ENCODE measurements at places on chromosomes 13 and 19.

DNA sequence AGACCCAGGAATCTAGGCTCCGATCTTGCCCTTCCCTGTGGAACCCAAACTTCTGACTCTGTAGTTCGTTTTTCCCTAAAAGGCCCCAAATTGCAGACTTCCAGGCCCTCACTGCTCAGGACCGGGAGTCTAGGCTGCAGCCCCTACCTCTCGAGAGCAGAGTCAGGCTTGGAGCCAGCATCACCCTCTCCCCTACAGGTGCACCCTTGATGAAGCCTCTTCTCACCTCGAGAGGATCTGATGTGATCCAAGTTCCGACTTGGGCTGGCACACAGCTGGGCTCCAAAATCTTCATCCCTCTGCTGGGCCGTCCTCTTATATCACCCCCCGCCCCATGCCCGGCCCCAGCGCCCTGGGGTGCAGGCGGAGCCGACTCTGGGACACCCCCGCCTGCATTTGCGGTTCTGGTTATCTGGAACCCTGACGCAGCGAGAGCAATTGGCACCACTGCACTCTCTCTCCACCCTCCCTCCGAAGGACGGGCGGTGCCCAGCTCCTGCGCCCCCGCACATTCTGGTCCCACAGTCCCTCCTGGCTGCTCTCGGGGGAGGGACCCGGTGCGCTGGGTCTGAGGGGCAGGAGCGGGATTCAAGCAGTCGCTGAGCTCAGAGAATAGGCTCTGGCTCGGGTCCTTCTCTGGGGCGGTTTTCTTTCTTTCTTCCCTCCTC is at the start of gene KLK7:
KLK7 (minus strand) TSS at position 293 of the 668 bp plus-strand sequence. CDS start 1,518 bp downstream, outside the sequence.
- DNase-seq: no peak

- DNase-seq: no peak
These were observed 10.2 kb upstream of the F7 start for GRCh38 chr13:113095146-113096051.

DNA sequence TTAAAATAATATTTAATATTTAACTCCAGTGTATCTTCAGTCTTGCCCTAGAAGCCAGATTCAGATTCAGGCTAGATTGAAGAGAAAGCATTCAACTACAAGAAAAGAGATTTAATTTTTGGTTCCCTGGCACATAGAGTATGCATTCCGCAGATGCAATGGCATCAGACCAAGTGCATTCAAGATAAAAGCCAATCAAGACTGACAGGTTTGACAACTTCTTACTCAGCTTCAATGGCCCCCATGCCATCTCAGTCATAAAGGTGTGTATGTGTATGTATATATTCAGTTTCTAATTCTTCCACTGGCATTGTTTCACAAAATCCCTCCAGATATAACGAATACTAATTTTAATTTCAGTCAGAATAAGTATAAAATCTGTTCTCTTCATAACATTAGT is 650.8 kb upstream of the GPC6 start:
- no peak for DNase-seq

- no peak for DNase-seq
These were observed 714 bp downstream of the HSH2D start for GRCh38 chr19:16144216-16144581.

DNA sequence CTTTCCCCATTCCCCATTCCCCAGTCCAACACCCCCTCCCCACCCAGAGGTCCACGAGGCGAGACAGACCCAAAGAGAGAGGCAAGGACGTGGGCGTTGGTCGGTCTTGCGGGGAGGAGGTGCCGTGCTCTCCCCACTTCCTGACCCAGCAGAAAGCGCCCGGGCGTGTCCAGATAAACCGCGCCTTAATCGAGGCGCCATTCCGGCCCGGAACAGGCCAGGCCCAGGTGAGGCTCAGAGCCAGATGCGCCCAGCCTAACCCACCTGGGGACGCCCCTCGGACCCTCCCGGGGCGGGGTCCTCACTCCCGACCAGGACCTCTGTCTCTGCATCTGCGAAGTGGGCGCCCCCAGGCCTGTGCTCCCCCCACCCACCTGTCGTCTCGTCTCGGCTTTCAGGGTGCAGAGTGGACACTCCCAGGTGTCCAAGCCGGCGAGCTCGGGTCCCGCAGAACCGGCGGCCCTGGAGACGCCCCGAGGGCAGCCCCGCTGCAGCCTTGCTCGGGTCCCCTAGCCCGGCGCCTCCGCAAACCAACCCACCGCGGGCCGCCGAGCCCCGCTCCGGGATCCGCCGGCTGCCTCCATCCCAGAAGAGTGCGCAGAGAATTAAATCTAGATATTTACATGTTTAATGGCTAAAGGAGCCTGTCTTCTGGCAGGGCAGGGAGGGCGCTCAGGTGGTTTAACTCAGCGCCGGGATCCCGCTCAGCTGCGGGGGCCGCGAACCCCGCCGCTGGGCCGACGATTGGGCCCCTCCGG is 5.0 kb upstream of the ONECUT3 start:
- DNase-seq: no peak

GRCh38 chr13:93320942-93321341 is 94.3 kb downstream of the GPC6 start:
- no peak for DNase-seq

GRCh38 chr13:29801737-29802305 is 48.6 kb downstream of the UBL3 start:
- no peak for DNase-seq

- DNase-seq: no peak
These were observed 1647.6 kb upstream of the SPRY2 start for GRCh38 chr13:81988567-81988966.

DNA sequence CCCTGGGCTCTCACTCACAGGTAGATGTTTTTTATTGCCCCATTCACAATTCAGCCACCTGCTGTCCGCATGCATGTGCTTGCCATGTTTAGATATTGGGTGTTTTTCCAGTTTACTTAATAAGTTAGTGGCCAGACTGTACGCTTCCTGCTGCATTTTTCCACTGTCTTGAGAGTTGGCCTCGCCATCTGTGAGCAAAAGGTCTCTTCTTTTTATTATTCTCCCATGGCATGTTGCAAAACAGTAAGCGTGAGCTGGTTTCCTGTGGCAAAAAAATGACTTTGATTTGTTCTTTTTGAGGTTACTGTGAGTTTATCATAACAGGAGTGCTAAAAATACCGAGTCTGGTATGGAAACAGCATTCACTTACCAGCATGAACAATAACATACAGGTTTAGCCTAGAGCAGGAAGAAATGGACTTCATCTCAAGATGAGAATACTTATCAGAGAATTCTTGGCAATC is 46.0 kb downstream of the SAE1 start:
- no peak for DNase-seq

GRCh38 chr13:20222553-20222952 is 9.6 kb downstream of the GJB6 start:
- DNase-seq: no peak

- DNase-seq: no peak
These were observed 151.6 kb downstream of the ZIC5 start for GRCh38 chr13:99819967-99820366.

DNA sequence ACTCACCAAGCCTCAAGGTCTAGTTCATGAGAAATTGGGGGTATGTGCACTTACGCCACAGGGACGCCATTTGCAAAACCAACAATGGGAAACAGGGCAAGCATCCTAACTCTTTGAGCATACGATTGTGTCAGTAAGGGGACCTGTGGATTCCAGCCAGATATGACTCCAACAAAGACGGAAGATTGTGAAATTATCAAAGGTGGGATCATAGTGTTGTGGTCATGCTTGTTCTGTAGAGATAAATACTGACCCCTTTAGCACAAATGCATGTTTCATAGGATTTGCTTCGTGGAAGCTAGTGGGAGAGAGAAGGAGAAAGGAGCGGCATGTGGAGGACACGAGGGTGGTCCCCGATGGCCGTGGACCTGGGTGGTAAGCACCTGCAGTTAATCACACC is 37.8 kb downstream of the GATAD2A start:
- DNase-seq: no peak

DNA sequence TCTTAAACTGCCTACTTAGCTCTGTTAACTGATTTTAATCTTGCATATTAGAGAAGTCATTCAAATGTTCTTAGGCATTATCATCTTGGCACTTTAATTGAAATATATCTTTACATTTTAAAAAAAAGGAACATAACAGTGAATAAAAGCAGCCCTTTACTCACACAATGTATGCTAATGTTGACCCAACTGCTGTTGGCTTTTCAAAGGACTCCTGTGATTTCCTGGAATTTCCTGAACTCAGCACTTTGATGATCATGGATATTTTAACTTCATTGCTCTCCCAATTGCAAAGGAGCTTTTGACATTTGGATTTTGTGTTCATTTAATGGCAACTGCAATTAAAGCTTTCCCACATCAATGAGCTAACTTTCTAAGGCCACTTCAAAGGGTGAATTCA is 1230.3 kb downstream of the DIAPH3 start:
- no peak for DNase-seq

GRCh38 chr13:33691980-33692379 is 126.0 kb upstream of the RFC3 start:
- DNase-seq: no peak

GRCh38 chr13:112733661-112734379 is 44.0 kb downstream of the ATP11A start:
- DNase-seq: no peak

GRCh38 chr19:39254531-39255345 is 6.1 kb upstream of the IFNL4 start:
- DNase-seq: no peak

DNA sequence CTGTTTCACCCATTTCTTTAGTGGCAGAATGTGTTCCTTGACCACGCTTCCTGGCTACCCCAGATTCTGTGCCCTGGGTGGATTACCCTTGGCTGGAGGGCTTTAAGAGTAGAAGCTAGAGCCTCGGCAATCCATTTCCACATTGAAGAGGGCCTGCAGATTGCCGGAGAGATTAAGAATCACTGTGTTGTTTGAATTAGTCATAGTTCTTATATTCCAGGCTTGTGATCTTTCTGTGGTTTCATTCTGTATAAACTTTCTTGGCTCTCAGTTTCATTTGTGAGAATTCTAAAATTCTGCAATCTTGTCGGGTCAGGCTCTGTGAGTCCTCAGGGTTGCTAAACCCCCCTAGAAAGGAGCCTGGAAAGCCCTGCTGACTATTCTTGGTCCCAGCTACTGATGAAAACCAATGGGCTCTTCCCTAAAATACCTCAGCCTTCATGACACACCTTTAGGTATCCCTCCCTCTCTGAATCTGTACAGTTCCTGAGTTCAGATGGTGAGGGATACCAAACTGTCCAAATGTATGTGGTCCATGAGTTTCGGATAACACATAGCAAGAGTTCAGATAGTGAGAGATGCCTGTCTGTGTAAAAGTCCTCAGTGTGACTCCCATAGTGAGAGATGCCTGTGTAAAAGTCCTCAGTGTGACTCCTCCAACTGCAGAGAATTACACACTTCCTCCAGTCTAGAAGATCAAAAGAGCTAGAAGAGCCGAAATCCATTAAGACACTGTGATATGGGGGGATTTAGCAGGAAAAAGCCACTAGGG is 4.3 kb downstream of the PHF11 start:
- peak; percentile 55 for DNase-seq

DNA sequence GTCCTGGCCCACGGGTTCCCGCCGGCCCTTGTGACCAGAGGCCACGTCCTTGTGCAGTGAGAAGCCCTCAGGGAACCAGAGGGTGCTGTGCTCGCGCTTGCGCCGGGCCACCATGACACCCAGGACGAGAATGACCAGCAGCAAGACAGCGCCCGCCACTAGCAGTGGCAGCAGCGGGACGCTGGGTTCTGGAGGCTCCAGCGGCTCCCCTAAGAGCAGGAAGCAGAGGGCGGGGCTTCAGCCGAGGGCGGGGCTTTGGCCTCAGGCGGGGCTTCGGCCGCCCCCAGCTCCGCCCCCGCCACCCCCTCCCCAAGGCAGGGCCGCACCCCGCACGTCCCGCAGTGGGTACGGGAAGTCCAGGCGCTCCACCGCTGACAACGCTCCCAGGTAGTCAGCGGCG is 30.4 kb downstream of the NOTCH3 start:
- DNase-seq: no peak

GRCh38 chr19:51064534-51065220 is at the start of gene KLK13:
Gene KLK13, minus strand, starts transcription at chr19:51065092. Its CDS starts 25 bp downstream, at chr19:51065067.
- DNase-seq: no peak

DNA sequence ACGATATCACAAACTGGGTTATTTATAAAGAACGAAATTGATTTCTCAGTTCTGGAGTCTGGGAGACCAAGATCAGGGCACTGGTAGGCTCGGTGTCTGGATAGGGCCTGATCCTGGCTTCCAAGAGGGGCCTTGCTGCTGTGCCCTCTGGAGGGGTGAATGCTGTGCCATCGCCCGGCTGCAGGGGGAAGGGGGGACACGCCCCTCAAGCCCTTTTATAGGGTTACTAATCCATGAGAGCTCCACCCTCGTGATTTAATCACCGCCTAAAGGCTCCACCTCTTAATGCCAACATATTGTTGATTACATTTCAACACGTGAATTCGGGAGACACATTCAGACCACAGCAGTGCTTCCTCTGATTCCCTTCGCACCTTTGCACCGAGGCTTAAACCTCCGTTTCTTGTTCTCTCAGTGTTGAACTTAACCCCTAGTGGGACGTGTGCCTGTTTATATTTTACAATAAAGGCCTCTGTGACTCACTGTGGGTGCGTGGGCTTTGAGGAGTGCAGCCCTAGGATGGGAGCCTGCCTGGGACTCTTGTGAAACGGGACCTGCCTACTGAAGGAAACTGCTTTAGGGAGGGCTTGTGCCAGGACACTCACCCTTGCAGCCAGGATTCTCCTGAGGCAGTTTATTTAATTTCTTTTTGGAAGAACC is 52.4 kb upstream of the SPATA13 start:
- DNase-seq: no peak

DNA sequence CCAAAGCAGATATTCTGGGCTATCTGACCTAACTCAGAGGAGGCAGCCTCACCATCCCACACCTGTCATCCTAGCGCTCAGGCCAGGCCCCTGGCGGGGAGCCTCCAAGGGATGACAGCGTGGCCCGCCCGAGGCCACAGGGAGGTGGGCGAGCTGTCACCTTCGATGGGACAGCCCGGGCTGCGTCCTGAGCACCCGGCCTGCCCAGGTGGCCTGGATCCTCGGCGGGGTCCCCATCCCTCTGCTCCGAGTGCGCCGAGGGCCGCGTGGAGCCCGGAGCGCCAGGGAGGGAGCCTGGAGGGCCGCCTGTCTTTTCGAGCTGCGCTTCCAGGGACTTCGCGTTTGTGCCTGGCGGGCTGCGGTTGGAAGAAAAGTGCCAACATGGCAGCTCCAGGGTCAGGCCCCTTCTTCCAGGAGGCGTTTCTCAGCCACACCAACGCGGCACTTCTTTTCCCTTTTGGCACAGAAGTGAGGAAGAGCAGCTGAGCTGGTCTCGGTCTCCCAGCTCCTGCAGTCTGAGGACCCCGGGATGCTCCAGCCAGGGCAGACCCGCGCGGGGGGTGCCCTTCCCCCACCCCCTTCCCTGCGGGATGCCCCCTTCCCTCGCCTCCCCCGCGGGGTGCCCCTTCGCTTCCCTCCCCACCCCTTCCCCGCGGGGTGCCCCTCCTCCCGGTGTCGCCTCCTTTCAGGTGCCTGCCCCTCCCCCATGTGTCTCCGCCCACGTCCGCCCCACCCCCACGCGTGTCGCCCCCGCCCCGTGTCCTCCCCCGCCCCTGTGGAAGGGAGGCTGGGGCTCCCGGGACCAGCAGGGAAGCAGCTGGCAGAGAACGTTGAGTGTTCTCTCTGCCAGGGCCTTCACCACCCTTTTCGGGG is 42.3 kb downstream of the GJA3 start:
- peak; percentile 66 for DNase-seq

- DNase-seq: no peak
These were observed 66.1 kb upstream of the ABCC4 start for GRCh38 chr13:95367309-95367843.

GRCh38 chr19:9528757-9529336 is 9.6 kb downstream of the ZNF426 start:
- DNase-seq: no peak

- no peak for DNase-seq
These were observed 3.9 kb downstream of the ZNF766 start for GRCh38 chr19:52273301-52273700.
